Neural crest cell (in vitro differentiated cells): ENCODE measurements at places on chromosomes 7 and 10.
A peak's percentile ranks its signal among the peaks of the same experiment; 100 is the strongest.

- DNase-seq: no peak
These were observed 28.2 kb upstream of the MPP7 start for GRCh38 chr10:28331066-28331465.

- no peak for DNase-seq
These were observed 41.3 kb upstream of the INHBA start for GRCh38 chr7:41744161-41744560.

GRCh38 chr10:66805612-66806011 lies 120.2 kb upstream of the LRRTM3 start:
- no peak for DNase-seq

DNA sequence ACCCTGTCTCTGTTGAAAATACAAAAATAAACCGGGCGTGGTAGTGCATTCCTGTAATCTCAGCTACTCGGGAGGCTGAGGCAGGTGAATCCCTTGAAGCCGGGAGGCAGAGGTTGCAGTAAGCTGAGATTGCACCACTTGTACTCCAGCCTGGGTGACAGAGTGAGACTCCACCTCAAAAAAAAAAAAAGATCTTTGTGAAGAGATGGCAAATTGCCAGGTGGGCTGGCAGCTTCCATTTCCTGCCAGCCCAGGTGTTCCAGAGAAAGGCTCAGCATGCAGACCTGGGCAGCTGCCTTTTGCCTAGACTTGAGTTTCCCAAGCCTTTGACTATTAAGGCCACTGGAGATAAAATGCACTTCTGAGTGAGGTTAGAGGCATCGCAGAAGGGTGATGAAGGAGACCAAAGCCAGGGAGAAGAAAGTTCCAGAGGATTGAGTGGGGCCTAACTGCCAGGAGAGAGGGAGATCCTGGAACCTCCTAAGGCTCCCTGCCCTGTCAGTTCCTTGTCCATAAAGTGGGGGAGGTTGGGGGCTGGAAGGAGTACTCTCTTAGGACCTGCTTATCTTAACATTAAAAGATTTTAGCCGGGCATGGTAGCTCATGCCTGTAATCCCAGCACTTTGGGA lies 10.0 kb upstream of the DDIT4 start:
- DNase-seq: no peak

GRCh38 chr10:110446277-110446676 lies 51.4 kb upstream of the DUSP5 start:
- DNase-seq: no peak

DNA sequence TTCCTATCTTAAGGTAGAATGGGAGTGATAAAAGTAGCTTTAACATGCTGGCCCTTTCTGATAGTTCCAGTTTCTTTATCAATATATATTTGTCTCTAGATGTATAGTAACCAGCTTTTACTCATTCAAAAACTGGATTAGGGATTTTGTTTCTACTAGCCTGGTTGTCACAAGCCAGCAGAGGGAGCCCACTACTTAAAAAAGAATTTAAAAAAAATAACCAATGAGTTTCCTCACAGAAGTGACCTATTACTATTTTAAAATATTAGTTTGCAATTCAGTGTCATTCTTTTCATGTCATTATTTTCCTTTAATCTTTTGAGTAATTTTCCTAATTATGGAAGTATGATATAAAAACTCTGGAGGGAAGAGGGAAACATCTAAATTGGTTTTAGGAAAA lies 142.1 kb downstream of the PHTF2 start:
- peak; percentile 28 for DNase-seq

- no peak for DNase-seq
These were observed 90.3 kb downstream of the FRMPD2 start for GRCh38 chr10:48184224-48184623.
